ENCODE measurements at places on chromosomes 4 and X. TPM values are rescaled to one million over a fixed set of nuclear protein-coding genes. Genes with fewer than 3 reads are reported as not detected.

The GPR119 gene
- not detected for polyA plus RNA-seq

The KLHL8 gene
- polyA plus RNA-seq = 10.9 TPM

The SLIT2 gene
- not detected for polyA plus RNA-seq

- no peak overlapping the region for H3K27ac ChIP-seq
- no peak for DNase-seq
- no peaks in the 10 kb centered on the region for H3K4me1 ChIP-seq
- no peak overlapping the region for H3K4me3 ChIP-seq
These were observed 1564.8 kb downstream of the RPA4 start for GRCh38 chrX:98448524-98448923.

The VCX gene
- not detected for polyA plus RNA-seq

DNA sequence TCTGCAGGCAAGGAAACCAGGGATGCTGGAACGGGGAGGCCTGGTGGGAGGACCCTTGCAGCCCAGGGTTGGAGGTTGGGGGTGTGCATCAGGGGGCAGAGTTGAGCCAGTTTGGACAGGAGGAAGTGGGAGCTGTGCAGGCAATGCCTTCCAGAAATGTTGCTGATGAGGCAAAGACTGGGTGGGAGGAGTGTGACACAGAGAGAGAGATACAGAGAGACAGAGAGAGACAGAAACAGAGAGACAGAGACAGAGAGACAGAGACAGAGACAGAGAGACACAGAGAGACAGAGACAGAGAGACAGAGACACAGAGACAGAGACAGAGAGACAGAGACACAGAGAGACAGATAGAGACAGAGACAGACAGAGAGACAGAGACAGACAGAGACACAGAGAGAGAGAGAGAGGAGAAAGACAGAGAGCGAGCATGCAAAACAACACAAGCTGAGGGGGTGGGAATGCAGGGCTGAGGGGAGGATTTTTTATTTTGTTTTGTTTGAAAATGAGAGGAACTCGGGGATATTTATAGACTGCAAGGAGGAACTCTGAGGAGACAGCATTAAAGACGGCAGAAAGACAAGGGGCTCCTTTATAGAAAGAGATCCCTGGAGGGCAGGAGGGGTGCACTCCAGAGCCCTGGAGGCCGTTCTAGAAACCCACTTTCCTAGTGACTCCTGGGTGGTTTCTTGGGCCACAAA is 1.9 kb upstream of the HAUS3 start:
- DNase-seq = no peak
- H3K27ac ChIP-seq = no peak overlapping the region
- H3K27me3 ChIP-seq = no peaks in the 10 kb centered on the region
- H3K4me1 ChIP-seq = peaks cover 6% of the 10 kb centered on the region
- H3K36me3 ChIP-seq = no peaks in the 10 kb centered on the region

DNA sequence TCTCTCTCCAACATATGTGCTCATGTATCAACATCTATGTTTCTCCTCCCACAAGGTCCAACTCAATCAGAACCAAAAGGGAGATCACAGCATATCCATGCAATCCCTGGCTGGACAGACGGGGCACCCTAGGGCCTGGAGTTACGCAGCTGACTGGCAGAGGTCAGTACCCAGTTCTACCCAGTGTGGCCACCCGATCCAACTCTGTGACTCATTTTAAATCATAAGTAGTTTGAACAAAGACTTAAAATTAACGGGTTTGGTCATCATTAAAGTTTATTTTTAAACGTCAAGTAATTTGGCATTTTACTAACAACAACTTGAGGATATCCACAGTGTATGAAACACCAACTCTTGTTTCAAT is 59.5 kb downstream of the APBB2 start:
- no peak for DNase-seq
- no peaks in the 10 kb centered on the region for H3K4me1 ChIP-seq
- no peaks in the 10 kb centered on the region for H3K27me3 ChIP-seq
- H3K4me3 ChIP-seq = no peak overlapping the region
- no peak overlapping the region for H3K27ac ChIP-seq

The LRP2BP gene
- polyA plus RNA-seq = 2.8 TPM

The TRIM61 gene
- 8.5 TPM for polyA plus RNA-seq

DNA sequence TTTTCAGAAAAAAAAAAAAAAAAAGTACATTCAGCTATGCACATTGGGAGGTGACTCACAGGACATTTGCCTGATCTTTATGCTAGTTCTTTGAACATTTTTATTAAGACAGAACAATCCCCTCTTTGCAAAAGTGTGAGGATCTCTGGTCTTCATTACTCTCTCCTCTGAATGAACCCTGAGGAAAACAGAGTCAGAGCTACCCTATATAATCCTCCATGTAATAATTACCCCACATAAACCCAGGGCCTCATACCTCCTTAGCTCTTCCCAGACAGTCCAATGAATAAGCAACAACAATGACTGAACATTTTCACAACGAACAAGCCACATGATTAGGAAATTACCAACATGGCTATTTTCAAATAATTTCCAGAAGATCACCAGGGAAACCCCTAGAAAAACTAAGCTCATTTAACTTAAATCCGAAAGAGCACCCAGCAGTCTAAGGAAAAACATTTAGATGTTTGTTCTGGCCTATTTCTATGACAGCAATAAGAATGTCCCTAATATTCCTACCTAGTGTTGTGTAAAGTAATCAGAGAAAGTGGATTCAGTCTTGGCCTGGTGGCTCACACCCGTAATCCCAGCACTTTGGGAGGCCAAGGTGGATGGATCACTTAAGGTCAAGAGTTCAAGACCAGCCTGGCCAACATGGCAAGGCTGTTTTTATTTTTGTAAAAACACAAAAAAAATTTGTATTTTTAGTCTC is 37.8 kb downstream of the TBC1D9 start:
- H3K4me1 ChIP-seq = peaks cover 28% of the 10 kb centered on the region
- H3K27me3 ChIP-seq = no peaks in the 10 kb centered on the region
- no peak overlapping the region for H3K4me3 ChIP-seq
- no peak for DNase-seq
- H3K27ac ChIP-seq = no peak overlapping the region

DNA sequence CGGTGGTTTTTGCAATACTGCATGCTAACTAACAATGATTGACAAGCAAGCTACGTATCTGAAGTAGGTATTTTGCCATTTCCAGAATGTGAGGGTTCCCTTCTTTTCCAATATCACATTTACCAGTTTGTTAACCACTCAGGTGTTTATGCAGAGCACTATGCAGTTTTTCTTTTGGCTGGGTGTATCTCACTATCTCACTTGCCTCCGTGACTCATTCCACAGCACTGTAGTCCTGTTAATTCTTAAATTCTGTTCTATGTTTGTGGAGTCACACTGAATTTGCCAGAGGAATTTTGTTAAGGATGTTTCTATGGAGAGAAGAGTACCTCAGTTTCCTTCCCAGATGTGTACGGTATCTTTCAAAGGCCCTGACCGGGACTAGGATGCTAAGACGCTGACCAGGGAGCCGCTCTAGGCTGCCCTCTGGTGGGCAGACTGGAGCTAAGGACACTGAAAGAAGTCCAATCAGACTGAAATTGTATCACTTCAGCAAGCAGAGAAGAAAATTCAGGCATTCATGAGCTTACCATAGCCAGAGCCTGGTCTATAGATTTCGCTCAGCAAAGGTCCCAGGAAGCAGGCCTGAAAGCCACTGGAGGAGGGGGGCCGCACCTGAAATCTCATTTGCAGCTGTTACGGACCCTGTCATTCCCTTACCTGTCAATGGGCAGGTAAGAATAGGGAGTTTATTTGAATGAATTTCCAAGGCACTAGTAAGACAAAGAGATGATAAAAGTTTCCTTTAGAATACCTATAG is 388.4 kb upstream of the SPOCK3 start:
- H3K36me3 ChIP-seq = no peaks in the 10 kb centered on the region
- no peak overlapping the region for H3K4me3 ChIP-seq
- H3K4me1 ChIP-seq = no peaks in the 10 kb centered on the region
- no peak overlapping the region for H3K27ac ChIP-seq

DNA sequence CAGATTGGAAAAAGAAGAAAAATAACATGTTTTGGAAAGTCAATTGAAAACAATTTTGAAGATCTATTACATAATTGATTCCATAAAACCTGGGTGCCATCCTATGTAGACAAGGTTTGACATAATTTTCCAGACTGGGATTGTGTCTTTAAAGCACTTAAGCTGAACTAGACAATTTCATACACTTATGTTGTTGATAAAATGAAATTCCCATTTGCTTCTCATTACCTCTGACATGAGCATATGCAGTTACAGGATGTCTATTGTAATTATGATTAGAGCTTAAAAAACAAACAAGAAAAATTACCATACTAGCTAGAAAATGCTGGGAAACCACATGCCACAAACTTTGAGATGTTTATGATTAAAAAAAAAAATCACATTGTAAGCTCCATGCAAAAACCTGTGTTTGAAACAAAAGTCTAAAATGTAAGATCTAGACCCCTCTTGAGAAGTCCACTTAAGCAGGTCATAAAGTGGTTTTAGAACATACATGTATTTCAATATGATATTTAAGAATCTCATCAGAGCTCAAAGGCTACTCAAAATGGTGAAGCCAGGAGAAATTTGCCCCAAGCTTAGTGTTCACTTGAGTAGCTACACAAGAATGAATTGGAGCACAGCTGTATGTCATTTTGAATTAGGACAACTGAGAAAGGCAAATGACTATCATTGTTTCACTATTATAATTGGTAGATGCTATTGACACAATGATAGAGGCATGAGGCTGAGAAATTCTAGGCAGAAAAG is 181.1 kb upstream of the PABPC4L start:
- no peak overlapping the region for H3K4me3 ChIP-seq
- DNase-seq = no peak
- no peaks in the 10 kb centered on the region for H3K36me3 ChIP-seq
- H3K27ac ChIP-seq = no peak overlapping the region

The LDB2 gene
- polyA plus RNA-seq = not detected

DNA sequence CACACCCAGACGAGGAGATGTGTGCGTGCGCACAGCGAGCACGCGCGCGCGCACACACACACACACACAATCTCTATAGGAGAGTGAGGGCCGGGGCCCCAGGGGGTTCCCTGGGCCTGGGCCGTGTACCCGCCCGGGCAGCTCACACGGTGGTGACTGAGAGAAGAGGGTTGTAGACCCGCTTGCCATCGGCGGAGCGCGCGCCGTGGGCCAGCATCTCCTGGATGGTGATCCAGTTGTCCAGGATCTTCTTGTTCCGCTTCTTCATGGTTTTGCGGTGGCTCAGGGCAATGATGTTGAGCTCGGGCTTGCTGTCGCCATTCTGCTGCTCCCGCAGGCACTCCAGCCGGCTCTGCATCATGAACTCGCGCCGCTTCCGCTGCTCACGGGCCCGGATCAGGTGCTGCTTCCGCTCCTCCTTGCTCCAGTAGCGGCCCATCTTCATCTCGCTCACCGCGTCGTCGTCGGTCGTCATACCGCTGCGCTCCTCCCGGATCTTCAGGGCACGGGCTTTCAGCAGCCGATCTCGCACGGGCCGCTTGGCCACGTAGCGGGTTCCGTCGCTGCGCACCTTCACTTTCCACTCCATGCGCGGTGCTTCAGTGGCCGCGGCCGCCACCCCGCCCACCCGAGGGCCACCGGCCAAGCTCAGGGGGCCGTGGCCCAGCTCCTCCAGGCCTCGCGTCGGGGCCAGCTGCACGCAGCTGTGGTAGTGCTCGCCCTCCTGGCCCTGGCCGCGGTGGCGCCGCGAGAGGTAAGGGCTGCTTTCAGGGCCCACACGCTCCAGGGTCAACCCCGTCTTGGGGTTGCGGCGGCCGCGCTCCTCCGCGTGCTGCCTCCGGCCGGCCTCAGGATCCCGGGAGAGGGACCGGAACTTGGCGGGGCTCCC is 9.0 kb downstream of the SSR4 start:
- no peak overlapping the region for H3K27ac ChIP-seq
- no peak overlapping the region for H3K4me3 ChIP-seq
- DNase-seq = no peak
- H3K27me3 ChIP-seq = no peaks in the 10 kb centered on the region

DNA sequence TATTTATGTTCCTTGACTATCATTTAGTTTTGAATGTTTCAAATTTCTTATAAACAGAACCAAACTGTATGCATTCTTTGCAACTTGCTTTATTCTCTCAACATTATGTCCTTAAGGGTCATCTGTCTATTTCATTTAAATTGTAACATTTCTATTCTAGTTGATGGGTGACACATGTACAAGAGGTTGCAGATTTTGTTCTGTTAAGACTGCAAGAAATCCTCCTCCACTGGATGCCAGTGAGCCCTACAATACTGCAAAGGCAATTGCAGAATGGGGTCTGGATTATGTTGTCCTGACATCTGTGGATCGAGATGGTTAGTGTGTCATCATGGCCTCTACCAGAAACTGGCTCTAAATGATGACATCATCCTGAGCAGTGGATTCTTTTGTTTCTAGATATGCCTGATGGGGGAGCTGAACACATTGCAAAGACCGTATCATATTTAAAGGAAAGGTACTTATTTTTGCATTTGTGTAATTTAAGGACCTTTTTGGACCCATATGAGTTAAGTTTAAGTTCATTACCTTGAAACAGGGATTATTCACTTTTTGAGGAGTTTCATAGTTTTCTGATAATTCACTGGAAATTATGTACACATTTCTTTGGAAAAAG is 6.1 kb downstream of the LIAS start:
- no peak overlapping the region for H3K27ac ChIP-seq
- peaks cover 2% of the 10 kb centered on the region for H3K36me3 ChIP-seq
- H3K4me3 ChIP-seq = no peak overlapping the region
- H3K27me3 ChIP-seq = no peaks in the 10 kb centered on the region
- peaks cover 5% of the 10 kb centered on the region for H3K4me1 ChIP-seq
- DNase-seq = no peak

The ACE2 gene
- not detected for polyA plus RNA-seq

The GPRASP2 gene
- polyA plus RNA-seq = 0.27 TPM

- H3K27ac ChIP-seq = no peak overlapping the region
- no peak overlapping the region for H3K4me3 ChIP-seq
- H3K36me3 ChIP-seq = no peaks in the 10 kb centered on the region
- no peak for DNase-seq
- no peaks in the 10 kb centered on the region for H3K27me3 ChIP-seq
- peaks cover 3% of the 10 kb centered on the region for H3K4me1 ChIP-seq
These were observed 272.1 kb upstream of the AGTR2 start for GRCh38 chrX:115898382-115899001.

- no peak for DNase-seq
- H3K27me3 ChIP-seq = no peaks in the 10 kb centered on the region
- H3K36me3 ChIP-seq = no peaks in the 10 kb centered on the region
- no peak overlapping the region for H3K27ac ChIP-seq
- no peak overlapping the region for H3K4me3 ChIP-seq
These were observed 520.7 kb upstream of the AADAT start for GRCh38 chr4:170610434-170610833.

The RAB39B gene
- polyA plus RNA-seq = 8.2 TPM

The CYSLTR1 gene
- polyA plus RNA-seq = 18.0 TPM

GRCh38 chr4:3343358-3343757 is 50.5 kb downstream of the RGS12 start:
- no peak overlapping the region for H3K4me3 ChIP-seq
- no peaks in the 10 kb centered on the region for H3K36me3 ChIP-seq
- no peaks in the 10 kb centered on the region for H3K4me1 ChIP-seq
- no peaks in the 10 kb centered on the region for H3K27me3 ChIP-seq
- no peak overlapping the region for H3K27ac ChIP-seq
- no peak for DNase-seq

GRCh38 chrX:119337201-119337600 is 61.9 kb upstream of the SLC25A43 start:
- DNase-seq = no peak
- no peak overlapping the region for H3K4me3 ChIP-seq
- H3K27me3 ChIP-seq = no peaks in the 10 kb centered on the region
- H3K27ac ChIP-seq = no peak overlapping the region
- H3K36me3 ChIP-seq = no peaks in the 10 kb centered on the region
- no peaks in the 10 kb centered on the region for H3K4me1 ChIP-seq

The MAGEA2 gene
- not detected for polyA plus RNA-seq

The CLGN gene
- polyA plus RNA-seq = 1.1 TPM
